Stimulated activated CD4-positive, alpha-beta T cell treated with anti-CD3 and anti-CD28 coated beads, TNF-alpha, amount 100 ng/mL, for 48 hours (primary cell): ENCODE measurements at places on chromosomes 11 and 22.

- no peak for DNase-seq
Measured at GRCh38 chr11:92330114-92330513, 105.5 kb downstream of the FAT3 start.

DNA sequence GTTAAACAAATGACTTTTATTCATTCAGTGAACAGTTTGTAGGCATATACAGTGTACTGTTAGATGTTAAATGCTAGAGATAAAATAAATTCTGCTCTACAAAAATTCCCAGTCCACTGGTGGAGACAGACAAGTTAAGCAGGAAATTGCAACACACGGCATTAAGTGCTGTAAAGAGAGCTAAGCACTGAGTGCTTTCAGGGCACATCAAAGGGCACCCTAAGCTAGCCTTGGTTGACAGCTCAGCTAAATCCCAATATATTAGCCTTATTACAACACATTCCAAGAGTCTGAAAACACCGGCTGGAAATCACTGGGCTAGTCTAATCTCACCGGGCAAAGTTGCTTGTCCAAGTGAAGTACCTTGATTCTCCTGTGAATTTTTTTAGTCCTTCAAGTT, 55.1 kb downstream of the NOX4 start:
- no peak for DNase-seq

DNA sequence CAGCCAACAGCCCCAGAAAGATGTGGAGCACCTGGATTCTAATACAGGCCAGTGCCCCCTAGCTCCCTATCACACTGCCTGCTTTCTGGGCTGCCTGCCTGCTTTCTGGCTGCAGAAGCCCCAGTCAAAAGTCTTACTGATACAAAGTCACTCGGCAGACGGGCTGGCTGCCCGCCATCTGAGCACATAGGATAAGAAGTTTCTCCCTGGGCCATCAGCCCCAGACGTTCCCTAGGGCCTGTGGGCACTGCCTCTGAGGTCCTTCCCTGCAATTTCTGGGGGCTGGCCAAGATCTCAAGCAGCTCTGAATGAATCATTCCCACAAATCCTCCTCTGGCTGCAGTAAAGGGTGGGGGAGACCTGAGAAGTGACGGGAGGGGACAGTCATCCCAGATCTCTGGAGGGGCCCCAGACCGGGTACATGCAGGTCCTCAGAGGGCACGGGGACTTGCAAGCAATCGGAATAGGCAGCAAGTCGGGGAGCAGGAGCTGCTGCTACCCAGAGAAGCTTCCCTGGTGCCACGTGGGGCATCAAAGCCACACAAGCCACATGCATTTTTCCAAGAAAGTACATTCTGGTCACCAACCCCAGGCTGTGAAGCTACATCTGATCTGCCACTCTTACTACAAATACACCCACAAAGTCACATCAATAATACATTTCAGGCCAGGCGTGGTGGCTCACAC, 4.7 kb downstream of the TPST2 start:
- no peak for DNase-seq

GRCh38 chr11:78354408-78355308, 63.0 kb downstream of the GAB2 start:
- DNase-seq: no peak

GRCh38 chr11:72568861-72569260, 105.4 kb downstream of the PDE2A start:
- DNase-seq: no peak

GRCh38 chr11:44065161-44065661, 859 bp upstream of the ACCS start:
- DNase-seq: no peak

DNA sequence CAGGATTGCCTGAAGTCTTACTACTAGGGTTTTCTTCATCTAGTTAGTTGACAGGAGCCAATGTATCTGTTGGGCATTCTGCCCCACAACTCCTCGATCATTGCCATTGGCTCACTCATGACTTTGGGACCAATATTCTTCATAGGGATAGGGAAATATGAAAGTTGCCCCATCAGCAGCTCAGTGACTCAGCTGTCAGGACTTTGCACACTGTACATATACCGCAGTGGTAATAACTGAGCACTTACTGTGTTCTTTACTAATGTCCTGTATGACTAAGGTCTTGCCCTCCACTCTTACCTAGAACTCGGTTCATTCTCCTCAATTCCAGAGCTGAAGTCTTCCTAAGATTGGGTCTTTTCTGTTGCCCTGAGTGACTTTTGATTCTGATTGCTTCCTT, 46.8 kb upstream of the PGR start:
- DNase-seq: no peak

- no peak for DNase-seq
Measured at GRCh38 chr11:35944503-35945136, 758 bp downstream of the LDLRAD3 start.
